ENCODE measurements at places on chromosomes 6 and 20. TPM values are rescaled to one million over a fixed set of nuclear protein-coding genes. Genes with fewer than 3 reads are reported as not detected.

Gene LINC00237
- not detected for polyA plus RNA-seq

DNA sequence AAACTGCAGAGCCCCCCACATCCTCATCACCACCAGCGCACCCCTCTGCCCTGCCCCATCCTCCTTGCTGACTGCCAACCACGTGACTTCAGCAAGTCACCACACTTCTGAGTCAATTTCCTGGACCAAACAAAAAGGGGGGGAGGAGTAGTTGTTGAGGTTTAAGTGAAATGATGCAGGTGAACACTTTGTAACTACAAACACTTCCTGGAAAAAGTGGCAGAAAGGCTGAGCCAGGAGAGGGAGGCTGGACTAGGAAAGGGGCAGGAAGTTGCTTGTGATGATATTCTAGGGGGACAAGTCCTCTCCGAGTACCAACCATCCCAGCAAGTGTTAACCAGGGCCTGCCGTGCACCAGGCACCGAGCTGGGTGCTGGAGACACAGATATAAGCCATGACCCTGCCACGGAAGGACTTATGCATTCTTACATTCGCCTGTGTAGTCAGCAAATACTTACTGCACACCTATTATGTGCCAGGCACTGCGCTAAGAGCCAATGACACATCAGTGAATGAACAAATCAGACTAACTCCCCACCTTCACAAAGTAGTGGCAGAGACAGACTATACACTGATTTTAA, 67.3 kb downstream of the PREX1 start:
- no peak for DNase-seq

GRCh38 chr6:36752187-36752885, 54.7 kb downstream of the RAB44 start:
- no peak for DNase-seq

- no peak for DNase-seq
These were observed 239.5 kb upstream of the RAB32 start for GRCh38 chr6:146304181-146304580.

- DNase-seq: no peak
These were observed 152.2 kb downstream of the OPN5 start for GRCh38 chr6:47934023-47934422.

- DNase-seq: no peak
These were observed 39.9 kb downstream of the TMEM242 start for GRCh38 chr6:157283330-157283898.
